Body of pancreas (tissue), 4 donors: ENCODE measurements at places on chromosomes 4 and X.

- DNase-seq = no peak
Measured at GRCh38 chr4:22532896-22533295, 17.0 kb upstream of the ADGRA3 start.

GRCh38 chr4:160894809-160895208 lies 1269.0 kb downstream of the FSTL5 start:
- DNase-seq = no peak

DNA sequence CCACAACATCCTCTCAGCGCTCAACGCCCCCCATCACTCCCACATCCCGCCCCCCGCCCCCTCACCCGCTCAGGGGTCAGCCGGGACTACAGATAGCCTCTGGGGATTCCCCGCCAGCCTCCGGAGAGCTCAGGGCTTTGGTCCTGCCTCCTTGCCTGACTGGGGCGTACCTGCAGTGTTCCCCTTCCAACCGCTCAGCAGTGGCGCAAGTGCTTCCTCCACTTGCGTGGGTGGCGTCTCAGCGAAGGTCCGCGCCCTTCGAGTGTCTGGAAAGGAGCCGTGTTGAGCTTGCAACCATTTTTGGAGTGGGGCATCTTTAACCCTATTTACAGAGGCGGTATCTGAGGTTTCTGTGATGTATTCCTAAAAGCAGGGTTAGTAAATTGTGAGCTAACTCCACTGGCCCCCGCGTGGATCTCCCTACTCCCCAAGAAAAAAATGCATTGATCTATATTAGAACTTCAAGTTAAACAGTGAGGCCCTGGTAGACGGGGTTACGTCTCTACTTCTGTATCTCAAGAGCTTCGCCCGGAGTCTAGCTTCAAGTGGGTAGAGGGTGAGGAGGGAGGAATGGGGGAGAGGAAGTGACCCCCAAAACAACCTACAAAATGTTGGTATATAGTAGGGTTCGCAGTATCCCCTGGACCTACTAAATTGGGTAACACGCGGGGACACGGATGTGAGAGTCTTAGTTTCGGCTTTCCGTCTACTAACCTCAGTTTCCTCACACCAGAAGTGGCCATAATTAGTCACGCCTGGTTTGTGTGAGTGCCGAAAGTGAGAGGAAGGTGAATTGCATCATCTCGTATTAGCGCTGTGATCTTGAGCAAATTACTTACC lies 16.1 kb downstream of the NKX3-2 start:
- no peak for DNase-seq

DNA sequence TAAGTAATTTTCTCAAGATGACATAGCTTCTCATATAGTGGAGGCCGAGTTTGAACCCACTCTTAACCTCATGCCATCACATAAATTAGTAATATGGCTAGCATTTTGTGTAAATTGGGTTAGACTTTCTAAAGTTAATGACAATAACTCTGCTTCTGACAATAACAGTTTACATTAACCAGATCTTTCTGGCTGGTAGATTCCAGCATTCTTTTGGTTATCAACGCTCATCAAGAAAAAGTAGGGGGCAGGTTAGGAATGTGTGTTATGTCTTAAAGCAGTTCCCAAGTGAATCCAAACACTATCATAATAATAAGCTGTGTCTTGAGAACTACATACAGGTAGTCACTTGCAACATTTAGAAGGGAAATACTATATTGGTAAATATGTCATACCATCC lies 162.5 kb downstream of the PRDM5 start:
- no peak for DNase-seq

DNA sequence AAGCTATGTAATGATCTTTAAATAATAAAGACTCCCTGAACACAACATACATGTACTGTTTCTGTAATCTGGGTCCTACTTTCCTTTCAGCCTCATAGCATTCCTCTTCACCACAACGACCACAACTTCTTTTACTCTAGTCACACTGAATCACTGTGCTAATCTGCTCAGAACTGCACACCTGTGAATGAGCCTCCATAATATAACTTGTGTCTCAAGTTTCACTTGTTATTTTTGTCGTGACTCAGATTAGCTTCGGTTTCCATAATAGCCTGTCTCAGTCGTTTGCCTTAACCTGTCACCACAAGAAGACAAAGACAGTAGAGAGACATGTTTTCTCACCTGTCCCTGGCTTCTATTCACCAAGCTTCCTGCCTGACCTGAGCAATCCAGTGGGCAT lies 61.8 kb downstream of the MAGED1 start:
- no peak for DNase-seq

GRCh38 chr4:112818594-112818965 lies 181.6 kb downstream of the LARP7 start:
- no peak for DNase-seq

DNA sequence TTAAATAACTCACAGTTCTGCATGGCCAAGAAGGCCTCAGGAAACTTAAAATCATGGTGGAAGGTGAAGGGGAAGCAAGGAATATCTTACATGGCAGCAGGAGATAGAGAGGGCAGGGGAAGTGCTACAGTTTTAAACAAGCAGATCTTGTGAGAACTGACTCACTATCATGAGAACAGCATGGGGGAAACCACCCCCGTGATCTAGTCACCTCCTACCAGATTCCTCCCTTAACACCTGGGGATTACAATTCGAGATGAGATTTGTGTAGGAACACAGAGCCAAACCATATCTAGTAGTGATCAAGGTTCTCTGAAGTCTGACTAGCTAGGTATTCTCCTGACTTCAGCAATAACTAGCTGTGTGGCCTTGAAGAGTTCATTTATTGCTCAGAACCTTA lies 56.0 kb downstream of the BANK1 start:
- DNase-seq = no peak

DNA sequence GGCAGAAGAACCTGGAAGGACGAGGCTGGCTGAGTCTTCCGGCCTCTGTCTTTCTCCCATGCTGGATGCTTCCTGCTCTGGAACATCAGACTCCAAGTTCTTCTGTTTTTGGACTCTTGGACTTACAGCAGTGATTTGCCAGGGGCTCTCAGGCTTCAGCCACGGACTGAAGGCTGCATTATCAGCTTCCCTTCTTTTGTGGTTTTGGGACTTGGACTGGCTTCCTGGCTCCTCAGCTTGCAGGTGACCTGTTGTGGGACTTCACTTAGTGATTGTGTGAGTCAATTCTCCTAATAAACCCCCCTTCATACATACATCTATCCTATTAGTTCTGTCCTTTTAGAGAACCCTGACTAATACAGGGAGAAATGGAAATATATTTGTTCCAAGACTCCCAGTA lies 265.8 kb downstream of the PCDH18 start:
- no peak for DNase-seq

- no peak for DNase-seq
Measured at GRCh38 chr4:60259781-60260180, 940.3 kb upstream of the ADGRL3 start.

DNA sequence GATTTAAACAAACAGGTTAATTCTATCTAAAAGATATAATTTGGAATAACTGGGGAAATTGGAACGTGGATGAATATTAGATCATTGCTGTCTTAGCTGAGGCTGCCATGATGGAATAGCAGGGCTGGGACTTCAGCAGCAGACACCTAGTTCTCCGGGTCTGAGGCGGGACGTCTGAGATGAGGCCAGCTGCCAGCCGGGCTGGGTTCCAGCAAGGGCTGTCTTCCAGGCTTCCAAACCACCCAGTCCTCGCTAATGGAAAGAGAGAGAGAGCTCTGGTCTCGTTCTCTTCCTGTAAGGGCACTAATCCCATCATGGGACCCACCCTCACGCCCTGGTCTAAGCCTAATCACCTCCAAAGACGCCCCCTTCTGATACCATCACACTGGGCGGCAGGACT lies 85.7 kb downstream of the ADRA2C start:
- DNase-seq = no peak

DNA sequence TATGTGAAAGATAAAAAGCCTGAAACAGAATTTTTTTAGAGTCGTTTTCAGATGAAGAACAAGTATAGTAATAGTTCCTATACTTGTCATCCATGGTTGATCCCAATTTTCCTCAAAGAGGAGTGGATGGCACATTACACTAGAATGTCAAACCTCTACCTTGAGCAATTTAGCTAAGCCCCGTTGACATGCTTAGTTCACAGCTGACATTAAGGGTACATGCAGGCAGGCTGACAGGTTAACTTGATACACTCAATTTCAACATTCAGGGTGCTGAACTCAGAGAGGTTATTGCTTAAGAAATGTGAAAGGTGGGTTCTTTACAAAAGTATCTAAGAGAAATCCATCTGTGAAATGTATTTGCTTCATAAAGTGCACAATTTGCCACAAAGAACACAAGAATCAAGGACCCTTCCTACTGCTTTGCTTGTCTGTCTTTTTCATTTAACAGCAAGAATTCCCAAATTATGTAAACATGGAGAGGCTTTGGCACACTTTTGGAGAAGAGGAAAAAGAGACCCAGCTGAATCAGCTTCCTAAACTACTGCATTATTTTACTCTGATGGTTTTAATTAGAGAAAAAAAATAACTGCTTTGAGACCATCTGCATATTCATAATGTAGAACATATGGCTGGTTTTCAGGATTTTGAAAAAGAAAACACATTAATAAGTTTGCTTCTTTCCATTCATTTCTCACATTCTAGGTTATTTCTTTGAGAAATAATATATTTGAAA lies 122.5 kb upstream of the DDIT4L start:
- DNase-seq = no peak

DNA sequence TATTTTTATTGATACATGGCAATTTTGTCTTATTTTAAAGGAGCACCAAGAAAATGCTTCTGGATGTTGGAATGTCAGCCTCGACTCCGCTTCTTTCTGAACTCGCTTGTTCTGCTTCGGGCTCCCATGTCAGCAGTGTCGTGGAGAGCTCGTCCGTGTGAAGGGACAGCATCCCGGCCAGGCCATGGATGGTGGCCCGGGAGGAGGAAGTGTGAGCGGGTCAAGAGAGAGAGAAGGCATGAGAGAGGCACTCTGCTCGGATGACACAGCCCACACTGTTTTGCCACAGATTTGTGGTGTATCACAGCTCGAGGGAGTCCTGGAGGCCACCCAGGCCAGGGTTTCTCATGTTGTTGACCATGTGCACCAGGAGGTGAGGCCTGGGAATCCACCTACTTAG lies 107.0 kb downstream of the TRAPPC11 start:
- no peak for DNase-seq

GRCh38 chrX:81489987-81490386 lies 288.1 kb downstream of the SH3BGRL start:
- DNase-seq = no peak

DNA sequence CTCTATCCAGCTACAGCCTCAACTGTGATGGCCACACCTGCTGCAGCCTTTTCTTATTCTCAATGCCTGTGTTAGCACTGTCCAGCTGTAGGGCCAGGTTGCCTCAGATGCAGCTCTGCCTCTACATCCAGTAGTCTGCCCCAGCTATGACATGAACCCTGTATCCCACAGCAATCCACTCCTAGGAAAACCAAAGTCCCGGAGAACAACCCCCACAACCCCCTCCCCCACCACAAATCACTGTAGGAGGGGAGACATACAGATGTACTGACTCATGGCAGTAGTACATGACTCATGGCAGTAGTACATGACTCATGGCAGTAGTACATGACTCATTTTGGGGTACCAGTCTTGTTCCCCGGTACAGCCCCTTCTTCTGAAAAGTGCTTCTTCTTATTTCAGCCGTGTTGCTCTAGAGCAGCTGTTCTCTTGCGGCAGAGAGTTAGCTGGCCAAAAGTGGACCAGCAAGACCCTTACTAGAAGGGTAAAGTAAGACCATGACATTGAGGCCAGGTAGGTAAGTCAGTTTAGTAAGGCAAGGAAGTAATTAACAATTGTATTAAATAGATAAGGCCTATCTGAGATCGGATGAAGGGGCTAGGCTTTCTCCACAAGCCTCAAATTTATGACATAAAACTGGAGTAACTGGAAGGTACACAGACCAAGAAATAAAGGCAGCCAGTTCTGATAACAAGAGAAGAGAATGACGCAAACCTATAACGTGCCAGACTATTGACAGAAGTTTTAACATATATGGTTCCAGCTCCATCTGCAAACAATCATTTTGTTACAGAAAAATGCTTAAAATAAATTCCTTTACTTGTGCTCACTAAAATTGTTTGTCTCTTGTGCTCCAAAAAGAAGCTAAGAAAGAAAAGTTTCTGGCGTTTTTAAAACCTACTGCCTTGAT lies 221.4 kb downstream of the TACR3 start:
- no peak for DNase-seq

DNA sequence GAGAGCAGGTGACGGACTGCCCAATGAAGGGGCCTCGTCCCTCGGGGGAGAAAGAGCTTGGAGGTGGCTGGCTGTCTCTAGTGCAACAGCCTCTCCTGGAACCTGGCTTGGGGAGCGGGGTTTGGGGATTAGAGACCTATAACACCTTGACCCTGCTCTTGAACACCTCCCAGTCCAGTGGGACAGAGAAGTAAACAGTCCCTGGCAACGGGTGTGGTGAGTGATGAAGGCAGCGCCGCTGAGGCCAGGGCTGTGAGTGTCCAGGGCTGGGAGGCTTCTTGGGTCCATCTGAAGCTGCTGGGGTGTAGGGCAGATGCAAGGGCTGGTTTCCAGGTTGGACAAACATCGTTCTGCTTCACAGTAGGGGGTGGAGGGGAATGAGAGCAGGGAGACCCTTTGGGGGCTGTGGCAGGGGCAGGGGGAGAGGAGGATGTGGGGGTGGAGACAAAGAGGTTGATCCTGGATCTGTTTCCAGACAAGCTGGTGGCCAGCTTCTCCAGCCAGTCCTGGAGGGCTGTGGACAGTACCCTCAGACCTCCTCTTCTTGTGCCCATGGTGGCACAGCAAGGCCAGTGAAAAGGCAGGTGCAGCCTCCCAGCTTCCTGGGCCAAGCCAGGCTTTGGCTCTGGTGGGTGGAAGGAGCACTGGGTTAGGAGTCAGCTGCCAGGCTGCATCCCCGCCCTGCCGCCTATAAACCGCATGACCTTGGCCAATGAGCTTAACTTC lies 3.8 kb downstream of the NSG1 start:
- DNase-seq = no peak

DNA sequence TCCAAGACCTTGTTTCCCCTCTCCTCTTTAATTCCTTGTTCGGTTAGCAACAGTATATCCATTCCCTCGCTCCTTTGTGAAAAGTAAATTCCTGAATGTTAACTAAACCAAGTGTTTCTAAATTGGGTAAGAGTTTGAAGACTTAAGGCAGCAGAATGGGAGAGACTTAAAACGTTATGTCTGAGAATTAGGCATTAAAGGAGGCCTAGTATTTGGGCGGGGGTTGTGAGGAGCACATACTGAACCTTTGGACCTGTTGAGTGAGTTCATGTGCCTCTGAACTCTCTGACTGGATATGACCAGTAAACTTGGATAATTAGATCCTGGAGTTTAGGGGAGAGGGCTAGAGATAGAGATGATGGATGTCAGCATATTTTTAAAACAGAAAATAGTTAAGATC lies 1.2 kb downstream of the MSMO1 start:
- DNase-seq = no peak

- DNase-seq = no peak
Measured at GRCh38 chr4:19721587-19721986, 530.1 kb upstream of the SLIT2 start.

- DNase-seq = no peak
Measured at GRCh38 chrX:68792083-68792482, 36.7 kb upstream of the EFNB1 start.

DNA sequence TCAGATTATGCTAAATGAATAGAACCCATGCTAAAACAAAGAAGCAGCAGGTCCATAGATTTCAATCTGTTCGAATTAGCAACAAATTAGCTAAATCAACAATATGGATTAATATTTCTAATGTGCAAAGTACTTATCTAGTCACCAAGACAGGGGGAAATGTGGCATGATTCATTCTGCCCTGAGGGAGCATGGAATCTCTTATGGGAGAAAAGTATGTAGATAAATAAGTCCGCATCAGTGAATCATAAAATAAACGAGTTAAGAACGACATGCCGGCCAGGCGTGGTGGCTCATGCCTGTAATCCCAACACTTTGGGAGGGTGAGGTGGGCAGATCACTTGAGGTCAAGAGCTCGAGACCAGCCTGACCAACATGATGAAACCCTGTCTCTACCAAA lies 102.1 kb downstream of the ANOS1 start:
- DNase-seq = no peak
